Daoy (cell line): ENCODE measurements at places on chromosomes 5 and 9. TPM values are rescaled to one million over a fixed set of nuclear protein-coding genes. Genes with fewer than 3 reads are reported as not detected.

The SLC36A3 gene
- total RNA-seq = not detected in 2 replicates

The ZNF454 gene
- 1.0 and 2.6 TPM in 2 replicates for total RNA-seq

The ARL14EPL gene
- 1.3 TPM in 1 of 2 replicates, not detected in the other for total RNA-seq

The PSIP1 gene
- 31.5 and 32.9 TPM in 2 replicates for total RNA-seq

The KIF3A gene
- 10.1 and 19.3 TPM in 2 replicates for total RNA-seq

The RMRP gene
- total RNA-seq = 3,813 and 4,416 TPM in 2 replicates

The GMCL2 gene
- total RNA-seq = not detected in 2 replicates

The FLT4 gene
- 10.2 and 24.6 TPM in 2 replicates for total RNA-seq

The PROP1 gene
- not detected in 2 replicates for total RNA-seq

The NXNL2 gene
- total RNA-seq = 0.89 and 1.4 TPM in 2 replicates

The TEK gene
- total RNA-seq = 9.3 and 11.3 TPM in 2 replicates

The LCN1 gene
- not detected in 2 replicates for total RNA-seq

The TMEM215 gene
- 0.33 and 0.57 TPM in 2 replicates for total RNA-seq

The TNC gene
- total RNA-seq = 133 and 159 TPM in 2 replicates

The CDC20B gene
- not detected in 2 replicates for total RNA-seq

The ADCY2 gene
- 0.48 and 0.86 TPM in 2 replicates for total RNA-seq

The SSNA1 gene
- total RNA-seq = 169 and 188 TPM in 2 replicates

The CCDC112 gene
- total RNA-seq = 9.7 and 12.6 TPM in 2 replicates

The IFNA8 gene
- not detected in 2 replicates for total RNA-seq

The C1QTNF2 gene
- 2.8 and 3.0 TPM in 2 replicates for total RNA-seq

The FCN2 gene
- not detected in 2 replicates for total RNA-seq

The SMARCA2 gene
- total RNA-seq = 56.6 and 90.3 TPM in 2 replicates

The PRUNE2 gene
- total RNA-seq = 2.0 and 5.6 TPM in 2 replicates

The PTGR1 gene
- 166 and 176 TPM in 2 replicates for total RNA-seq

The PLAC8L1 gene
- total RNA-seq = 0.83 and 0.91 TPM in 2 replicates

The NR5A1 gene
- not detected in 2 replicates for total RNA-seq

The ZNF484 gene
- 7.5 and 10.0 TPM in 2 replicates for total RNA-seq

The SLC35D2 gene
- total RNA-seq = 17.2 and 18.6 TPM in 2 replicates

The DRD1 gene
- total RNA-seq = 0.06 TPM in 2 replicates

The HAVCR1 gene
- total RNA-seq = not detected in 2 replicates

The PCA3 gene
- 0.06 TPM in 1 of 2 replicates, not detected in the other for total RNA-seq

The JAKMIP2 gene
- 0.48 and 0.63 TPM in 2 replicates for total RNA-seq
